ENCODE measurements at places on chromosomes 1 and 21. TPM values are rescaled to one million over a fixed set of nuclear protein-coding genes. Genes with fewer than 3 reads are reported as not detected.

- H3K36me3 ChIP-seq, result peaks cover 7% of the 10 kb centered on the region
- no peak overlapping the region for H3K4me3 ChIP-seq
- no peaks in the 10 kb centered on the region for H3K4me1 ChIP-seq
- no peak for DNase-seq
These were observed 88.9 kb downstream of the CRB1 start for GRCh38 chr1:197356723-197357533.

- no peaks in the 10 kb centered on the region for H3K36me3 ChIP-seq
- DNase-seq, result no peak
- H3K4me1 ChIP-seq, result no peaks in the 10 kb centered on the region
- H3K4me3 ChIP-seq, result no peak overlapping the region
- H3K27ac ChIP-seq, result no peak overlapping the region
These were observed 84.9 kb downstream of the LYST start for GRCh38 chr1:235781807-235782206.

DNA sequence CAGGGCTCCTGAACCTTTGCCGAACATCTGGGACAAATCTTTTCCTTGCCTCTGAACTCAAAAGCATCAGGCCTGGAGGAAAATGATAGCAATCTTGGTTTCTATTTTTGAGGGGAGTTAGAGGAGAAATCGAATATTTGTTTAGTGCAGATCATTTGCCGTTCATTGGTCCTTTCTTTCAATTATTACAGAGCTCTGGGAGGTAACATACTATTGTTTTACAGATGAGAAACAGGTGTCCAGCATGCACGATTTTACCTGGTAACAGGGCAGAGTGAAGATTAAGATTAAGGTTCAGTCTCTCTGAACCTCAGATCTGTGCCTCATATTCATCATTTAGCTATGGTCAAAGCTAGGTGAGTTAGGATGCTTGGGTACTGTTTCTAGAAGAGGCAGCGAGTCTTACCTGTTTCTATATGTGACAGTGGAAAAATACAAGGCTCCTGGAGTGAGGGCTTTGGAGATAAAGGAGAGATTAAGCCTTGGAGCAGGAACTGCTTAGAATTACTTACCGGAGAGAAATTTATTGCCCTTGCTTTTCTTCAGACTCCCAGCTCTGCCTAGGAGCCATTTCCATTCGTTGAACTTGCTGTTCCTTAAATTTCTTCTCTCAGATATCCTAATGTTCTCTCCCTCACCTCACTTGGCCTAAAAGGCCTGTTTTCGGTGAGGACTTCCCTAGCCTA lies 1.4 kb downstream of the PRCC start:
- peaks cover 20% of the 10 kb centered on the region for H3K4me1 ChIP-seq
- DNase-seq, result no peak
- H3K36me3 ChIP-seq, result peaks cover 8% of the 10 kb centered on the region
- H3K27ac ChIP-seq, result no peak overlapping the region
- H3K27me3 ChIP-seq, result no peaks in the 10 kb centered on the region
- peak overlapping the region; percentile 99 for H3K4me3 ChIP-seq

DNA sequence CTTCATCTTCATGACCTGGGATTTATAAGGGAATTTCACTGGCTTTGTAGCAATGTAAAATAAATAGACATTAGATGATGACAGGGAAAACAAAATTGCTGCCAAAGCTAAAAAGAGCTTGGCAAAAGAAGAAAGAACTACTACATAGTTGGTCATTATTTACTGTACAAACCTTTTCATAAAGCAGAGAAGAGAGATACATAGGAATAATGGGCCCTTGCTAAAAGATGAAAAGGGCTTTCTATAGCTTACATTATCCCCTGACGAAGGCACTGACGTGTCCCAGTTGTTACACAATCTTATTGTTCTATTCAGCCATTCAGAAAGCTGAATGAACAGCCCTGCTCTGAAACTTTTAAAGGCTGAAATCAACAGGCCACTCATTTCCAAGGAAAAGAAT lies 57.1 kb downstream of the ZC3H11B start:
- H3K27ac ChIP-seq, result peak overlapping the region; percentile 69
- no peaks in the 10 kb centered on the region for H3K36me3 ChIP-seq
- DNase-seq, result peak; percentile 64
- no peak overlapping the region for H3K4me3 ChIP-seq
- H3K27me3 ChIP-seq, result no peaks in the 10 kb centered on the region

DNA sequence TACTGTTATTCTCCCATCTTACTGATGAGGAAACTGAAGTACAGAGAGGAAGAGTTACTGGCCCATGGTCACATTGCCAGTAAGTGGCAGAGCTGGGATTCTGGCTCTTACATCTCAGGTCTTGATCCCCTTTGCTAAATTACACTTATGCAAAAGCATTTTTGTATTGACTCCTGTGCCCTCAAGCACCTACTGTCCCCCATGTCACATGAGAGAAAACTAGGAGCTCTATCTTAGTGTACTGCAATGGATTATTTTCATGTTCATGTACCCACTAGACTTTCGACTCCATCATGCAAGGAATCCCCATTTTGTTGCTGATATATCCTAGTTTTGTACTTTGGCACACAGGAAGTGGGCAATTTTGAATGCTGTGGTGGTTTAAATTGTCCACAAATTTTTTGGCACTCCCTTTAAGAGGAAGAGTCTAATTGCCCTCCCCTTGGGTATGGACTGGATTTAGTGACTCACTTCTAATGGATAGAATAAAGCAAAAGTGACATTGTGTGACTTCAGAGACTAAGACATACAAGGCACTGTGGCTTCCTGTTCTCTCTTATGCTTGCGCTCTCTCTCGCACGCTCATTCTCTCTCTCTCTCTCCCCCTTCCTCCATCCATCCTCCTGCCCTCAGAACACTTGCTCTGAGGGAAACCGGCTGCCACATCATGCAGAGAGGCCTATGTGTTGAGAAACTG lies 43.5 kb upstream of the JAK1 start:
- no peaks in the 10 kb centered on the region for H3K36me3 ChIP-seq
- H3K4me3 ChIP-seq, result no peak overlapping the region
- H3K27ac ChIP-seq, result no peak overlapping the region
- no peak for DNase-seq
- H3K4me1 ChIP-seq, result no peaks in the 10 kb centered on the region

GRCh38 chr1:234726359-234726943 lies 116.5 kb upstream of the IRF2BP2 start:
- DNase-seq, result no peak
- H3K27me3 ChIP-seq, result no peaks in the 10 kb centered on the region

FAM131C gene
- 22.4 TPM for polyA plus RNA-seq

PFDN2 gene
- 147 TPM for polyA plus RNA-seq

C8A gene
- not detected for polyA plus RNA-seq

GRCh38 chr1:198677871-198678270 lies 39.0 kb downstream of the PTPRC start:
- H3K27me3 ChIP-seq, result no peaks in the 10 kb centered on the region
- no peak overlapping the region for H3K27ac ChIP-seq
- H3K4me3 ChIP-seq, result no peak overlapping the region
- H3K4me1 ChIP-seq, result peaks cover 3% of the 10 kb centered on the region
- H3K36me3 ChIP-seq, result no peaks in the 10 kb centered on the region

TRIM58 gene
- polyA plus RNA-seq, result 14.4 TPM

ARID4B gene
- 42.0 TPM for polyA plus RNA-seq

C1QC gene
- 49.2 TPM for polyA plus RNA-seq

SELP gene
- polyA plus RNA-seq, result 0.11 TPM

DNA sequence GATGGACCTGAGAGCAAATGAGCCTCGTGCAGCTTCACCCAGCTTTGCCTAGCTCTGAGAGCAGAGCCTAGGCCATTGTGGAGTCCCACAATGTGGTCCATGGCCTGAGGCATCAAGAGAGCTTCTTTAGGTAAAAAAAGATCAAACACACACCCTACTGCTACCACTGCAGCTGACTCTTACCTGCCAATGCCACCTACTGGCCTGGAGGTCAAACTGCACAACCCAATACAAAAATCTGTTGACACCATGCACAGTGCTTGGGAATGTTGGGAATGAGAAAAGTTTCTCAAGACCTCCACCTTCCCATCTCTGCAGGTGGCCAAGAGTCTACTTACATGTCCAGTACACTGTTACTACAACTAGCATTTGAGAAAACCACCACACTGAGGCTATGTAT lies 60.6 kb downstream of the UCHL5 start:
- no peaks in the 10 kb centered on the region for H3K27me3 ChIP-seq
- H3K36me3 ChIP-seq, result no peaks in the 10 kb centered on the region
- H3K4me3 ChIP-seq, result no peak overlapping the region
- no peaks in the 10 kb centered on the region for H3K4me1 ChIP-seq
- no peak overlapping the region for H3K27ac ChIP-seq

- no peak overlapping the region for H3K4me3 ChIP-seq
- H3K36me3 ChIP-seq, result no peaks in the 10 kb centered on the region
- no peaks in the 10 kb centered on the region for H3K4me1 ChIP-seq
These were observed 106.8 kb upstream of the USP24 start for GRCh38 chr1:55321942-55322341.

DNA sequence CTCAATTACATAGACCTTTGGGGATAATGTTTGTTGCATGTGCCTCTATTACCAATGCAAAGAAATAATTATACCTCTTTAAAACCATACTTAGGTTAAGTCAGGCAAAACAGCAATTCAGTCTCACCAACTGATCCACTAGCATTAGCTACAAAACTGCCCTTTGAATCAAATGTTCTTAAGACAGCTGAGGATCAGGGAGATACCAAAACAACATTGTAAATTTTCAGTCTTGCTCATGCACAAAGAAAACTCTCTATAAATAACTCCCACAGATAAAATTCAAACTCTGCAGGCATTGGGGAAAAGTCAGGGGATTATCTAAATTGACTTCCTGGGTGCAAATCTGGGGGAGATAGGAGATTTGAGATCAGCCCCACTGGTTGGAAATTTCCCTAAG lies 100.9 kb upstream of the DPT start:
- no peaks in the 10 kb centered on the region for H3K27me3 ChIP-seq
- H3K4me3 ChIP-seq, result no peak overlapping the region
- no peak for DNase-seq
- H3K27ac ChIP-seq, result no peak overlapping the region
- peaks cover 7% of the 10 kb centered on the region for H3K4me1 ChIP-seq

GRCh38 chr21:45258466-45258865 lies 29.2 kb downstream of the POFUT2 start:
- H3K4me3 ChIP-seq, result no peak overlapping the region
- H3K27me3 ChIP-seq, result no peaks in the 10 kb centered on the region
- H3K36me3 ChIP-seq, result peaks cover 23% of the 10 kb centered on the region
- H3K27ac ChIP-seq, result no peak overlapping the region
- no peak for DNase-seq
- peaks cover 30% of the 10 kb centered on the region for H3K4me1 ChIP-seq

PYCR2 gene
- 58.3 TPM for polyA plus RNA-seq

GRCh38 chr1:149883598-149884247 lies 15.6 kb upstream of the BOLA1 start:
- peak overlapping the region; percentile 95 for H3K4me3 ChIP-seq
- peaks cover 8% of the 10 kb centered on the region for H3K4me1 ChIP-seq
- H3K27ac ChIP-seq, result peak overlapping the region; percentile 100
- no peaks in the 10 kb centered on the region for H3K27me3 ChIP-seq

COL9A2 gene
- polyA plus RNA-seq, result 80.3 TPM

GRCh38 chr21:34802180-34802899 lies 133.5 kb downstream of the CLIC6 start:
- H3K27ac ChIP-seq, result no peak overlapping the region
- no peaks in the 10 kb centered on the region for H3K36me3 ChIP-seq
- DNase-seq, result no peak
- H3K27me3 ChIP-seq, result no peaks in the 10 kb centered on the region
- no peaks in the 10 kb centered on the region for H3K4me1 ChIP-seq

DNA sequence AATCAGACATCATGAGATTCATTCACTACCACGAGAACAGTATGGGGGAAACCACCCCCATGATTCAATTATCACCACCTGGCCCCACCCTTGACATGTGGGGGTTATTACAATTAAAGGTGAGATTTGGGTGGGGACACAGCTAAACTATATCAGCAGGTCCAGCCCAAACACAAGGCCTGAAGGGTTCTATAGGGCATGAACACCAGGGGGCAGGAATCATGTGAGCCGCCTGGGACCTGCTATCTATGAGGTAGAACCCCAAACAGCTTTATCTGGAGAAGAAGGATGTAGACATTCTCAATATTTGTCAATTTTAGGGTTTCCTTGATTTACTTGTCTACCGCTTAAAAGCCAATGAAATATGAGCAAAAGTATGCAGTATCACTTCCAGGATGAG lies 294.9 kb upstream of the DEPDC1 start:
- H3K4me3 ChIP-seq, result no peak overlapping the region
- no peak overlapping the region for H3K27ac ChIP-seq
- no peaks in the 10 kb centered on the region for H3K36me3 ChIP-seq
- H3K4me1 ChIP-seq, result no peaks in the 10 kb centered on the region
- no peaks in the 10 kb centered on the region for H3K27me3 ChIP-seq

DNA sequence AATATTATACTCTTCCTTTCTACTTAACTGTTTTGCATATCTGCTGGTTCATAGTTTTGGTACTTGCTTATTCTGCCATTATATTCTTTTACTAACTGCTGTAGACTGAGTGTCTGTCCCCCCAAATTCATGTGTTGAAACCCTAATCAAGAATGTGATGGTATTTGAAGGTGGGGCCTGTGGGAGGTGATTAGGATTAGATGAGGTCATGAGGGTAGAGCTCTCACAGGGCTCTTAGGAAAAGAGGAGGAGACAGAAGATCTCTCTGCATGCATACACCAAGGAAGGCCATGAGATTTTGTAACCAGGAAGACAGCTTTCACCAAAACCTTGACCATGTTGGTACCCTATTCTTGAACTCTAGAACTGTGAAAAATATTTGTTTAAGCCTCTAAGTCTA lies 354.1 kb upstream of the B3GALT2 start:
- H3K27ac ChIP-seq, result no peak overlapping the region
- no peaks in the 10 kb centered on the region for H3K36me3 ChIP-seq

ANKRD13C gene
- polyA plus RNA-seq, result 37.0 TPM

DNA sequence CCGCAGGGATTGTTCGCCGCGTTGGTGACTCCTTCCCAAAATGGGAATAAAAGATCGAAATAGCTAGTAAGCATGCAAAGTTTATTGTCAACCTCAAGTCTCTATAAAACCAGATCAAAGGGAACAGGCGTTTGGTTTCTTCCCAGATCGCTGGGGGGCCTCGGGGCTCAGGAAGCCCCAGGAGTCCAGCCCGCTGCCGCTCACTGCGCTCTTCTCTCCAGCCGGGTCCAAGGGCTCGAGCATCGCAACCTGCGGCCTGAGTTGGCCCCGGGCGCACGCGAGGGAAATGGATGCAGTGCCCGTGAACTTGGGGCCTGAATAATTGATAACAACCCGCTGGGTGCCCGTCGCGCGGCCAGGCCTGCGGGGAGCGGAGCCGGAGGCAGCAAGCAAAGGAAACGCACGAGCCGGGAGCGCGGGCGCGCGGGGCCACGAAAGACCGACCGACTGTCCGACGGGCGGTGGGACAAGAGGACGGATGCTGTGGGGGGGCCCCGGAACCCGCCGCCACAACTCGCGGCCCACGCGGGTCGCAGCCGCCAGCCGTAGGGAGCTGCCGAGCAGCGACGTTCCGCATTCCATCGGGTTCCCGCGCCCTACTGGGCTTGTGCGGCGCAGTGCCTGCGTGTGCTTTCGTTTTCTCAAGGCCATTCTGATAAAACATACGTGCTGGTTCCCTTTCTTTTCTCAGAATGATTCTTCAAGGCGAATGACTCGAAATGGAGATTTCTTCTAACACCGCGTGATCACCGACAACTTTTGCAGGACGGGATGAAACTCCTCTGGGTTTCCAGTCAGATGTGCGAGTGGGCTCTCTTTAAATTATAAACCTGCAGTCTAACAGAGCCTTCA lies 14.0 kb upstream of the ALX3 start:
- H3K4me1 ChIP-seq, result peaks cover 12% of the 10 kb centered on the region
- DNase-seq, result no peak
- peak overlapping the region; percentile 24 for H3K4me3 ChIP-seq
- H3K36me3 ChIP-seq, result no peaks in the 10 kb centered on the region

DNM3 gene
- polyA plus RNA-seq, result 58.5 TPM
